K562 (cell line): ENCODE measurements at places on chromosomes 5 and 9. TPM values are rescaled to one million over a fixed set of nuclear protein-coding genes. Genes with fewer than 3 reads are reported as not detected.

The CDC23 gene
- polyA plus RNA-seq: 56.1 and 58.0 TPM in 2 replicates

- no peak for DNase-seq
Measured at GRCh38 chr5:103041071-103041676, 78.8 kb downstream of the GIN1 start.

- no peak for DNase-seq
Measured at GRCh38 chr5:181124526-181124925, 6.4 kb downstream of the OR2V1 start.

DNA sequence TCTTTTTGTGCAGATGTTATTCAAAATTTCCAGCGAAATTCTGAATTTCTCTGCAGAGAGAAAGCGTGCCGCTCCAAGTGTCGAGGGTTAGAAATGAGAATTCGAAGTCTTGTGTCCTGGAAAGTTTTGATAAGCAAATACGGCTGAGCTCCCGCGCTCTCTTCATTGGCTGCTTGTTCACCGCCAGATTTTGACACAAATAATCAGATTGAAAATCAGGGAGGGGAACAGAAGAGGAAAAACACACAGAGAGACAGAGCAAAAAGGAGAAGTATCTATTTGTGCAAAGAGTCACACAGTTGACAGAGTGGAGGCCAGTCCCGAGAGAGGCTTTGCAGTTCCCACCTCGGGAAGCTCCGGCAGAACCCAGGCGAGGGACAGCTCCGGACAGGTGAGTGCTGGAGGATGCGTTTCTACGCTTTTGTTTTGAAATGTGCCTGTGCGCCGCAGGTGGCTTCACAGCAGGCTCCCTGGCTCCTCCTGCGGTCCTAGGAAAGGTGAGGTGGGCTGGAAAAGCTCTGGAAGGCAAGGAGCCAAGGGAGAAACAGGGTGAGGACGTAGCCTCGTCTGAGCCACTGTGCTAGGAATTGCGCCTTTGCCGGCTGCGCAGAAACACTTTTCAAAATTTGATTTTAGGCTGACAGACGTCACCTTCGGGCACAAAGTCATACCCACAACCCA, at the start of gene GFI1B:
TSS of gene GFI1B (plus strand) at position 244 of the 681 bp plus-strand sequence. CDS start 7,985 bp downstream, outside the sequence.
- DNase-seq: peak; percentile 90

- peak; percentile 35 for DNase-seq
Measured at GRCh38 chr9:108468364-108468763, 387.4 kb downstream of the ACTL7B start.

- no peak for DNase-seq
Measured at GRCh38 chr9:132381966-132382541, 24.6 kb downstream of the TTF1 start.
